T-helper 17 cell (primary cell): ENCODE measurements at places on chromosomes 12 and 14.

GRCh38 chr14:20609215-20610001 is 18.2 kb upstream of the RNASE12 start:
- peak; percentile 39 for DNase-seq

DNA sequence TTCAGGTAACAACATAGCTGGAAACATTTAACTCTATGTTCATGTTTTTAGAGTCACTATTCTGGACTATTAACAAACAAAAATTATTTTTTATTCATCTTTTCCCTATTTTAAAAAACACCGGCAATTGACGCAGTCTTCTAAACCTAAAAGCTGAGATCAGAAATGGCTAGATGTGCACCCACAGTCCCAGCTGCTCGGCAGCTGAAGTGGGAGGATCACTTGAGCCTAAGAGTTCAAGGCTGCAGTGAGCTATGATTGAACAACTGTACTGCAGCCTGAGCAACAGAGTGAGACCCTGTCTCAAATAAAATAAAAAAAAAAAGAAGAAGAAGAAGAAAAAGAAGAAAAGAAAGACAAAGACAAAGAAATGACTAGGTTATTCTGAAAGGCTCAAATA is 64.5 kb downstream of the PAX9 start:
- no peak for DNase-seq

DNA sequence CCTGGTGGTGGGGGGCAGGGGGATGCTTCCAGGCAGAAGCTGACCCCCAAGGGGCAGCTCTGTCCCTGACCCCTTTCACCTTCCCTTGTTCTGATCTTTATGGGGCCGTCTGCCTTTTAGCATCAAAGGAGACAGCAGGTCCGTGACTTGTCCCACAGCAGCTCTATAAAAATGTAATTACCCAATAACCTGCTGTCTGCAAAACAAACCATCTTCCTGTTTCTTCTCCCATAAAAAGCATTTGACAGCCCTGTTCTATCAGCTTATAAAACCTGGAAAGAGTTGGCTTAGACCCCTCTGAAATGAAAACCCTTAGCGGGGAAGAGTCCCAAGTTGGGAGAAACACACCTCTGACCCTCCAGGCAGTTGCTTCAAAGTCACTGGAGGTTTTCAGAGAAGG is 416.9 kb downstream of the MED13L start:
- no peak for DNase-seq

DNA sequence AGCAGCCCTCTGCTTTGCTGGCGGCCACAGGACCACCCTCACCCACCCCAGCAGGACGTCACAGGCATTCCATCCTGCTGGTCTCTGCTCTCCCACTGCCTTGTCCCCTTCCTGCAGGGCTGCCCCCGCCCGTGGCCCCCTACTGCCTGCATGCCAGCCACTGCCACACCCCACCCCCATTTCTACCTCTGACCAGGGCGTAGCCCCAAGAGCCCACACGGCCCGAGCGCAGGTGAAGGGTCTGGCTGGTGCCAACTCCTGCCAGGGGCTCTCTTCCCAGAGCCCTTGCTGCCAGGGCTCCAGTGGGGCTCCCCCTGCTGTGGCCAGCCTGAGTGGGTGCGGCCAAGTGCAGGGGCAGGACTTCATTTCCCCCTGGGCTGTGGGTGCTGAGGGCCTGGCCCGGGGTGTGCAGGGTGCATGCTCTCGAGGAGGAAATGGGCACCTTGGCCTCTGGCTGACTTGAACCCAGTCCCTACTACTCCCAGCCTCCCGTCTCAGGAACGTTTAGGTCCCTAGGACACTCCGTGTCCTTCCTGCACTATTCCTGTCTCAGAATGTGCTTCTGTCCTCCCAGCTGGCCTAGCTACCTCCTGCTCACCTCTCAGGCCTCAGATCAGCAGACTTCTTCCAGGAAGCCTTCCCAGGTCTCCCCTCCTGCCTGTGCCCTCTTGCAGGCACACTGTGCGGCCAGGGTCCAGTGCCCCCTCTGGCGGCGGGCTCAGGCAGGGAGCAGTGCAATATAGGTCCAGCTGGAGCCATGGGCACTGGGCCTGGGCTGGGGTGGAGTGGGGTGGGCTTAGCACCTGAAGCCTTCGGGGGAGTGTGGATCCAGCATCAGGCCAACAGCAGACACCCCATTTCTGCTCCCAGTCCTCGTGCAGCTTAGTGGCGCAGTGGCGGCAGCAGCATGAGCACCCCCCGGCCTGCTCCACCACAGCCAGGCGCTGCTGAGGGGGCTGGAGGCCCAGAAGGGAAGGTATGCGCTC is 1.4 kb downstream of the LBHD2 start:
- DNase-seq: no peak

- DNase-seq: no peak
Observed at GRCh38 chr12:30823764-30824163, 69.0 kb upstream of the CAPRIN2 start.

GRCh38 chr12:38823738-38824137 is 81.7 kb downstream of the CPNE8 start:
- DNase-seq: no peak

DNA sequence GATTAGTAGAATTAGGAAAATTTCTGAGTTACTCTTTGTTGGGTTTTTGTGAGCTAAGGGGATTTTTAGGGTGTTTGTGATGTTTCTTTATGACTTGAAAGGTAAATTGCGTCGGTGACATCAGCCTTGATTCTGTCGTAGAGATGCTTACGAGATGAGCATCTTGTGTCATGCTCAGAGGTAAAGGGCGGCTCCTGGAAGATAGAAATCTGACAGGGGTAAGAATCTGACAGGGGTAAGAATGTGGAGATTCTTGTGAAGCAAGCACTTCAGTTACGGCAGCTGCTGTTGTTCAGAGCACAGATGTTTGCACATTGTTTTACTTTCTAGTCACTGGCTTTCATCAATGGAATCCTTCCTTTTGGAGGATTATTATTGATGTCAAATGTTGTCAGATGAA is 22.5 kb downstream of the EML1 start:
- DNase-seq: no peak

GRCh38 chr12:131535779-131536178 is 175.1 kb upstream of the SFSWAP start:
- DNase-seq: no peak

DNA sequence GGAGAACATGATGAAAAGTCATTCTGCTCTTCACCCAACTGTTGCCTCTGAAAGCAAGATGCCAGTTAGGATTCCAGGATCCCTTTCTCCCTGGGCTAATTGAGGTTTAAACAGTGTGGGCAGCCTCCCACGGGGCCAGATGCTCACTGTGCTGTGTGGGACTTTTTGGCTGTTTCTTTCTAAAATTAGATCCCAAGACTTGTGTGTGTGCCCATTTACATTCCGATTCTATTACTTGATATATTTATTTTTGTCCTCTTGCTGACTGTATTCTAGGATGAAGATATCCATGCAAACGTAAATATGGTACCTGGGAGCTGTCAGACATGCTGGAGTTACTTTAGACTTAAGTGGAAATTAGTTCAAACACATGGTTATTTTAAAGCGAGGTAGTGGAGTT is 6.2 kb downstream of the IFT43 start:
- no peak for DNase-seq

- DNase-seq: no peak
Observed at GRCh38 chr12:55703288-55703687, 4.4 kb downstream of the ITGA7 start.

GRCh38 chr12:112207397-112207924 is 82.1 kb downstream of the TRAFD1 start:
- DNase-seq: no peak
